Stimulated activated CD4-positive, alpha-beta T cell treated with anti-CD3 and anti-CD28 coated beads, Interleukin-15, amount 100 ng/mL, for 1 hour (primary cell): ENCODE measurements at places on chromosomes 11 and 22.

DNA sequence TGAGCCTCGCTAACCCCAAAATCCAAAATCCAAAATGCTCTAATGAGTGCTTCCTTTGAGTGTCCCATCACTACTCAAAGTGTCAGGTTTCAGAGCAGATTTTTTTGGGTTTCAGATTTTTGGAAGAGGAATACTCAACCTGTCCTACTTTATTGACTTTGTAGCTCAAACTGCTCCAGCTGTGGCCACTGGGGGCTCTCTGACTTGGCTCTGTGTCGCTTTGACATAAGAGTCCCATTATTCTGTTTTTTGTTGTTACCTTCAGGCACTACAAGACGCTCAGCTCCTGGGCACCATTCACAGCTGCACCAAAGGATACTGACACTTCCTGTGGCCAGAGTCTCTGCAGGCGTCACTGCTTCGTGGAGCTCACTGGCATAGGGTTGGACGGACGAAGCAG, 41.1 kb downstream of the PHF21B start:
- no peak for DNase-seq

GRCh38 chr11:68962527-68963250, 18.1 kb downstream of the MRGPRD start:
- DNase-seq: no peak

DNA sequence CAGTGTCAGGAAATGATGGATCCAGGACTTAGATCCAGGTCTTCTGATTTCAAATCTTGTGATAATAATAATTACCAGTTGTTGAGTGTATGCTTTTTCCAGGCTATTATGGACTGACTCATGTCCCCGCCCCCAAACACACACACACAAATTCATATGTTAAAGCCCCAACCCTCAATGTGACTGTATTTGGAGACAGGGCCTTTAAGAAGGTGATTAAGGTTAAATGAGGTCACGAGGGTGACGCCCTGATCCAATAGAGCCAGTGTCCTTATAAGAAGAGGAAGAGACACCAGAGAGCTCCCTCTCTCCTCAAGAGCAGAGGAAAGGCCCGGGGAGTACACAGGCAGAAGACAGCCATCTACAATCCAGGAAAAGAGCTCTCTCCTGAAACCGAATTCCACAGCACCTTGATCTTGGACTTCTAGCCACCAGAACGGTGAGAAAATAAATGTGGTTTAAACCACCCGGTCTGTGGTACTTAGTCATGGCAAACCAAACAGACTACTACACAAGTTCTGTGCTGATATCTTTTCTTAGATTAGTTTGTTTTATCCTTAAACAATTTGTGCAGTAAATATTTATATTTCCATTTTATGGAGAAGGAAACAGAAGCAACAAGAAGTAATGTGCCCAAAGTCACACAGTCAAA, 8.2 kb downstream of the TMPRSS5 start:
- DNase-seq: no peak

DNA sequence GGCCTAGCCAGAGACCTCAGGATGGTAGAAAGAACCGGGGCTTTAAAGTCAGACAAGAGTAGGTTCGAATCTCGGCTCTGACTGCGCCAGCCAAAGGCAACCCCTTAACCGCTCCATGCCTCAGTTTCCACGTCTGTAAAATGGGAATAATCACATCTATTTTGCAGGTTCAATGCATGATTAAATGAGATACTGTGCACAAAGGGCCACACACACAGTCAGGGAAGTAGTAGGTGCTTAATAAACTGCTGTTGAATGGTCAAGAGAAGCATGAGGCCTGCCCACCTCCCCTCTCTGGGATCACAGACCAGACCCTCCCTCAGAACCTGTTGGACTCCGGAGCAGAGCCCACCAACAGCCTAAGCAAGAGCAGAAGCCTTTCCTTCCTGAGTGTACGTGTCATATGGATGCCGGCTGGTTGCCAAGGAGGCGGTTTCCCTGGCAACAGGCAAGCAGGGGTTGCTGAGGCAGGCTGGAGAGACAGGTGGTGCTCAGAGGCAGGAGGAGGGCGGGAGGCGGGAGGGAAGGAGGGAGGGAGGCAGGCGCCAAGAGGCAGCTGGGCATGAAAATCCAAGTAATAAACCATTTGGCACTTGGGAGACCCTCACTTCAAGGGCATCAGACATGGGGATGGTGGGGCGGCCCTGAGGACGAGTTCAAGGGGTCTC, 43.9 kb downstream of the NFAM1 start:
- DNase-seq: no peak

DNA sequence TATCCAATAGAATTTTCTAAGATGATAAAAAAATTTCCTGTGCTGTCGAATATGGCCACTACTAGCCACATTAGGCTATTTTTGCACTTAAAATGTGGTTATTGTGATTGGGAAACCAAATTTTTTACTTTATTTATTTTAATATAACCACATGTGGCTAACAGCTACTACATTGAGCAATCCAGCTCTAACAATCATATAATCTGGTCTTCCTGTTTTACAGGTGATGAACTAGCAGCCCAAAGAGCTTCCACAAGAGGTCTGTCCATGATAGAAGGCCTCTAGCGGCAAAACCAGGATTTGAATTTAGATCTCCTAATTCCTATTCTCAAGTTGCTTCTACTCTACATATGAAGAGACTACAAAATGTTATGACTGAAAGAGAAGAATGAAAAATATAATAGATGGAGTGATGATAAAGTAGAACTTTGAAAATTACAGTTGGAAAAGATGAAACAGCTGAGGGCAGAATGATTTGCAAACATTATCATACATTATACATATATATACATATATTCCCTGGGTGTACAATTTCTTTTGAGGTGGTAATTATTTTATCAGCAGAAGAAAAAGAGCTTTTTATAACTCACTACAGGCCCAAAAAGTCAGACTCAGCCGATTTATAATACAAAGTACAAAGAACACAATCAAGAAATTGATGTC, 363.5 kb upstream of the PITPNB start:
- no peak for DNase-seq

GRCh38 chr11:93528252-93528651, 14.9 kb downstream of the SMCO4 start:
- no peak for DNase-seq

GRCh38 chr11:128814856-128815705, 52.0 kb downstream of the KCNJ1 start:
- no peak for DNase-seq

DNA sequence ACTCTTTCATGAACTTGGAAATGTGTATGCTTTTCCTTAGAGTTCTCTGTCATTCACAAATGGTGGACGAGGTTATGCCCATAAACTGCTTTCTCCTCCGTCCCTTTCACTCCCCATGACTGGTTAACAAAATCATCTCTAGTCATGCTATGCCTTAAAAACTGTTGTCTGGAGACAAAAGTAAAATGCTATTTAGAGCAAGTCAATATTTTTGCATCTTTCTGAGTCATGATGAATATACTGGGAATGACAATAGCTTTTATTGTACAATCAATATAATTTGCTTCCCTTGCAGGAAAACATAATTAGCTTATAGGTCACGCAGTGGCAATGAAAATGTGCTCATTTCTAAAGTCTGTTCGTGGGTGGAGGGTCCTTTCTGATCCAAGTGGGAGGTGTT, 216.7 kb upstream of the SORL1-AS1 start:
- no peak for DNase-seq

GRCh38 chr11:130533871-130534270, 85.4 kb downstream of the ADAMTS15 start:
- no peak for DNase-seq

DNA sequence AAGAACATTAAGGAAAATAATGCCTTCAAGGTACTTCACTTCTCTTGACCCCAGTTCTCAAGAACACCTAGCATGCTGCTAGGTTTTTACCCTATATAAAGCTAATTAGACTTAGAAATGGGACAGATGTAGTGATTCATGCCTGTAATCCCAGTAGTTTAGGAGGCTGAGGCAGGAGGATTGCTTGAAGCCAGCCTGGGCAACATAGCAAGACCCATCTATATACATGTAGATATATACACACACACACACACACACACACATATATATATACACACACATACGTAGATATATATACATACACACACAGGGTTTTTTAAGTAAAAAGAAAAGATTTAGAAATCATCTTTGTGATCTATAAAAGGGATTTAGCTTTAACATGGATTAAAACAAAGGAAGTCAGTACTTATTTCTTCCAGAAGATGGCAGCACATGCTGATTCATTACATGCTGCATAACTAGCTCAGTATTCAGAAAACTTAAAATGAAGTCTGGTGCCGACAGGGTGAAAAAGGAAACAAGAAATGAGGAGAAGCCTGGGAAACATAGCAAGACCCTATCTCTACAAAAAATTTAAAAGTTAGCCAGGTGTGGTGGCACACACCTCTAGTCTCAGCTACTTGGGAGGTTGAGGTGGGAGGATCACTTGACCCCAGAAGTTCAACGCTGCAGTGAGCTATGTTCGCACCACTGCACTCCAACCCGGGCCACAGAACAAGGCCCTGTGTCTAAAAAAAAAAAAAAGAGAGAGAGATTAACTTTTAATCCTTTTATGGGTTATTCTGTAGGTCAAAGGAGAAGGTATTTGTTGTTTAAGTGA, 28.5 kb upstream of the RBX1 start:
- DNase-seq: no peak

- no peak for DNase-seq
Observed at GRCh38 chr11:83990160-83990733, 704.1 kb upstream of the CCDC90B start.
